Breast epithelium (tissue), 4 donors: ENCODE measurements at places on chromosomes 2 and 18. TPM values are rescaled to one million over a fixed set of nuclear protein-coding genes. Genes with fewer than 3 reads are reported as not detected.

The RTP5 gene
- total RNA-seq: 0.15 TPM

The MOGAT1 gene
- total RNA-seq: 0.98 TPM

The LRRTM1 gene
- not detected for total RNA-seq

The PARD6G gene
- total RNA-seq: 1.9 TPM

The CFAP65 gene
- total RNA-seq: not detected

The LRATD1 gene
- 10.0 TPM for total RNA-seq

DNA sequence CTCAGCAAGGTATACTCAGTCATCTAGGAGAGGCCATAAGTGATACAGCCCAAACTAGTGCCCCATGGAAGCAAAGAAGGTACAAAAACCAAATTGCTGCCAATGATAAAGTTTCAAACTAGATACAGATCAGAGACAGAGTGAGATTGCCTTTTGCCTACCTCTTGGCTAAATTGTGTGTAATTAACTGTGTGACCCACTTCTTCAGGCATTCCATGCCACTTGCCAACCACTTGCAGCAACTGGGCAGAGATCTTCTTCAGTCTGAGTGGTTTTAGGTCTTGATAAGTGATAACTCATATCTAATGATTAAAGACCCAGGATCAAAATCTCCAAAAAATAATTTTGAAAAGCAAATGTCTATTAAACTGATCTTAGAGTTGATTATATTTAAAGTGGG, 21.1 kb upstream of the NABP1 start:
- H3K4me1 ChIP-seq: no peaks in the 10 kb centered on the region
- H3K27me3 ChIP-seq: no peaks in the 10 kb centered on the region
- H3K27ac ChIP-seq: no peak overlapping the region
- H3K4me3 ChIP-seq: no peak overlapping the region

GRCh38 chr2:170823088-170823897, 6.6 kb downstream of the GAD1 start:
- H3K4me3 ChIP-seq: peak overlapping the region; percentile 61
- peaks cover 14% of the 10 kb centered on the region for H3K4me1 ChIP-seq
- peaks cover 62% of the 10 kb centered on the region for H3K27me3 ChIP-seq

DNA sequence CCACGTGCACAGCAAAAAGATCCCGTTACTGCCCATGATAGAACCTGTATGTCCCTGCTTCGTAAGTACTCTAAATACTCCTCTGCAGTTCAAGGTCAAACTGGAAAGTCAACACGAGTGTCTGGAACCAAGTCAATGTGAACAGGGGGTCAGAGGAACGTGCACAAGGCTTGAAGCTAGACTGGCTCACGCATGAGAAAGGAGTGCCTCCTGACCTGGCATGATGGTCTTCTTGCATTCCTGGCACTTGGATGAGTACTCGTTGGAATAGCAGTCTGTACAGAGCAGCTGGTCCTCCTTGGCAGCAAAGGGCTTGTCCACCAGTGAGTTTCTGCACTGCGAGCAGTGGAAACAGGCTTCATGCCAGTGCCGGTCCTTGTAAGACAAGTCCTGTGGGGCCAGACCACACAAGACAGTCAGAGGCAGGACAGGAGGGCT, 25.5 kb downstream of the FHL2 start:
- no peaks in the 10 kb centered on the region for H3K36me3 ChIP-seq
- no peak overlapping the region for H3K4me3 ChIP-seq
- H3K27ac ChIP-seq: peak overlapping the region; percentile 82
- no peaks in the 10 kb centered on the region for H3K4me1 ChIP-seq
- H3K27me3 ChIP-seq: peaks cover 2% of the 10 kb centered on the region
- DNase-seq: no peak

GRCh38 chr2:127637236-127637630, 8.7 kb upstream of the GPR17 start:
- no peaks in the 10 kb centered on the region for H3K36me3 ChIP-seq
- H3K27me3 ChIP-seq: no peaks in the 10 kb centered on the region
- H3K4me3 ChIP-seq: no peak overlapping the region
- DNase-seq: no peak

DNA sequence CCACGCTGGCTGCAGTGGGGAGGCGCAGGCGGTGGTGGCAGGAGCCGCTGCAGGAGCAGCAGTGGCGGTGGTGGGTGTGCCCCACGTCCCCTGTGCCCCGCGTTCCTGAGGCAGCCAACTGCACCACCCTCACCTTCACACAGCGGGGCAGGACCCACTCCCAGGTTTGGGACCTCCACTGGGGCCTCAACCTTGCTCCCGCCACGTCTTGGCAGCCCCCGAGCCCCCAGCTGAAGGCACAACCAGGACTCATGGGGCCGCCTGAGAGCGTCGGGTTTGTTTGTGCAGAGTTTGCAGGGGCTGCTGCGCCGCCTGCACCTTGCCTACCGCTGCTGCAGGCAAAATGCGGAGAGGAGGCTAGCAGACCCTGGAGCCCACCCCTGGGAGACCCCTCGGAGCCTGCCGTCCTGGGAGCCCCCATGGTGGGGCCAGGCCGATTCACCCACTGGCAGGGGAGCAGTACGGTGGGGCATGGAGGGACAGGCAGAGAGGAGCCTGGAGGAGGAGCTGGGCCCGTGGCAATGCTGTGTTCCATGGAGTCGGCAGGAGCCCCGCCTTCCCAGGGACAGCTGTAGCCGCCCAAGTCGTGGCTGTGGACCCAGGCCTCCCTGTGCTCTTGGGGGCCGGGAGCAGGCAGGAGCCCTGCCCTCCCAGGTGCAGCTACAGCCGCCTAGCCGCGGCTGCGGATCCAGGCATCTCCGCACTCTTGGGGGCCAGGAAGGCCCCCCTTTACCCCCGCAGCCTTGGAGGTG, 14.7 kb upstream of the EML6 start:
- peak overlapping the region; percentile 27 for H3K4me3 ChIP-seq
- H3K4me1 ChIP-seq: no peaks in the 10 kb centered on the region
- H3K27me3 ChIP-seq: no peaks in the 10 kb centered on the region
- H3K36me3 ChIP-seq: no peaks in the 10 kb centered on the region

- H3K27me3 ChIP-seq: no peaks in the 10 kb centered on the region
- H3K27ac ChIP-seq: peak overlapping the region; percentile 52
- no peaks in the 10 kb centered on the region for H3K36me3 ChIP-seq
- no peak for DNase-seq
- H3K4me1 ChIP-seq: peaks cover 5% of the 10 kb centered on the region
- H3K4me3 ChIP-seq: no peak overlapping the region
Measured at GRCh38 chr18:62827397-62827796, 112.1 kb downstream of the PHLPP1 start.

GRCh38 chr2:212974692-212975091, 176.7 kb downstream of the IKZF2 start:
- H3K4me3 ChIP-seq: no peak overlapping the region
- DNase-seq: no peak
- no peaks in the 10 kb centered on the region for H3K4me1 ChIP-seq
- H3K27me3 ChIP-seq: no peaks in the 10 kb centered on the region
- no peaks in the 10 kb centered on the region for H3K36me3 ChIP-seq

- H3K27me3 ChIP-seq: no peaks in the 10 kb centered on the region
- no peak overlapping the region for H3K4me3 ChIP-seq
- H3K27ac ChIP-seq: no peak overlapping the region
Measured at GRCh38 chr2:181778621-181779201, 98.4 kb upstream of the NEUROD1 start.
